T-helper 1 cell (primary cell): ENCODE measurements at places on chromosomes 3 and 15.
A peak's percentile ranks its signal among the peaks of the same experiment; 100 is the strongest.

DNA sequence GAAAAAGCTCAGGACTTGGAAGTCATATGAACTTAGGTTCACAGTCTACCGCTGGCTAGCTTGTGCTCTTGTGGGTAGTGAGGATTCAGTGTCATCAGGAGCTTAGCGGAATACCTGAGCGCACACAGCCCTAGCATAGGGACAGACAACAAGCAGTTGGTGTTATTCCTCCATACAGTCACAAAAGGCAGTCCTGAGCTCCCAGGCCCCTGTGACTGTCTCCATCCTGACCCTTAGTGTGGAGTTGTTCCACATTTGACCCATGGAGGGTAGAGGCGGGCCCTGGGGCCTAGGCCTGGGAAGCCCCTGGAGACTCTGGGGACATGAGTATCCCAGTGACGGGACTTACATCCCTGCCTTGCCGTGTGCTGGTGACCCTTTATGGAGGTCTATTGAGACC, 131.5 kb upstream of the PLXNA1 start:
- no peak for DNase-seq

- DNase-seq, result no peak
These were observed 61.8 kb downstream of the SLC9A9 start for GRCh38 chr3:143786219-143787191.

DNA sequence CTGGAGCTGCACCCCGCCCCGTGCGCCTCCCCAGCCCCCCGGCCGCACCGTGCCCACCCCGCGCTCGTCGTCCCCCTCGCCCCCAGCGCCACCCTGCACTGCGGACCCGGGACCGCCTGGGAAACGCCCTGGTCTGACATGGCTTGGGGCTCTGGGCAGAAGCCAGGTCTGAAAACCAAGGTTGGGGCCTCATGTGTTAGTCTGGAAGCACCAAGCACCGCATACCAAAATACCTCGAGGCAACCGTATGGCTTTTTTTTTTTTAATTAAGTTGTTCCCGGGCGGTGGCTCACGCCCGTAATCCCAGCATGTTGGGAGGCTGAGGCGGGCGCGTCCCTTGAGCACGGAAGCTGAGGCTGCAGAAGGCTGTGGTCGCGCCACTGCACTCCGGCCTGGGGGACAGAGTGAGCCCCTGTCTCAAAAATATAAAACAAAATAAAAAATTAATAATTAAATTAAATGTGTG, 91.5 kb upstream of the CHD2 start:
- DNase-seq, result no peak

DNA sequence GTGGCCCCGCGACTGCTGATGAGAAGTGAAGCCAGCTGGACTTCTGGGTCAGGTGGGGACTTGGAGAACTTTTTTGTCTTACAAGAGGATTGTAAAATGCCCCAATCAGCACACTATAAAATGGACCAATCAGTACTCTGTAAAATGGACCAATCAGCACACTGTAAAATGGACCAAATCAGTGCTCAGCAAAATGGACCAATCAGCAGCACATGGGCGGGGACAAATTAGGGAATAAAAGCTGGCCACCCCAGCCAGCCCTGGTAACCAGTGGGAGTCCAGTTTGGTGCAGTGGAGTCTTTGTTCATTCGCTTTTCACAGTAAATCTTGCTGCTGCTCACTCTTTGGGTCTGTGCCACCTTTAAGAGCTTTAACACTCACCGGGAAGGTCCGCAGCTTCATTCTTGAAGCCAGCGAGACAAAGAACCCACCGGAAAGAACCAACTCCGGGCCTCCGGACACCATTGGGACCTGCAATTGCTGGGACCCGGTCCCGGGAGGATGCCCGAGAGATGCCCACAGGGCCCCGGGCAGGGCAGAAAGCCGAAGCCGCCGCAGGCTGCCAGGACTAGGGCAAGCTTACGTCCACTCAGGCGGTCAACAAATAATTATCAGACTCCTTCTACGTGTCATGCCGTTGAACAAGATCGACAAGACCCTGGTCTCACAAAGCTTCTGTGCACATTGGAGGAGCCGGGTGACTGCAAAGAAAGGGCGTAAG, 8.3 kb upstream of the NR2E3 start:
- no peak for DNase-seq

DNA sequence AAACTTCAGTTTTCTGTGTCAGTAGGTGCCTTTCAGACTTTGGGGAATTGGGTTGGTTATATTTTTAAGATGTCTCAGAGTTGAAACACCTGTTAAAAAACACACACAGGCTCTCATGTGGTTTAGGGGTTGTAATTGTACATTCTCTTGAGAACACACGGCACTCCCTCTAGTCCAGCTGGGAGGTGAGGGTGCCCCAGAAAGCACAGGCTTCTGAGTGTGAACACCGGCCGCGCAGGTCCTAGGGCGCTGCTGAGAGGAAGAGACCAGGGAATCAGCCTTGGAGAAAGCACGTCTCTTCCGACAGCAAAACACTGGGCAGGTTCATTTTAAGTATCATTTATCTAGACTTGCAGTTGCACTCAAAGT, 68.0 kb upstream of the RPL35A start:
- no peak for DNase-seq

DNA sequence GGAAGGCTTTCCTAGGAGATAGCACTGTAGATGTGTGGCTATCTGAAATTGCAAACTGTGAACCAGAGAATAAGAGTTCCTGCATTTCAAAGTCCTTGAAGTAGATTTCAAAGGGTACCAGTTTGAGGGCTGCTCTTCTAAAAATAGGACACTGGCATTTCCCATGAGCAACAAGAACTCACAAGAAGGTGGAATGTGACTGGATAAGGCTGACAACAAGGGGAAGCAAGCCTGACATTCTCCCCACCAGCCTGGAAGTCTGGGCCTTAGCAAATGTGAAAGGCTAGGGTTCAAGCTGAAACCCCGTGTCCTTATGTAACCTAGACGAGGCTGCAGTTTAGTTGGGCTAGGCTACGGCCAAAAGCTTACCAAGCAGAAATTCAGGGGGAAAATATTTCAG, 18.7 kb upstream of the TJP1 start:
- DNase-seq, result no peak

- DNase-seq, result no peak
These were observed 749.8 kb downstream of the NAALADL2 start for GRCh38 chr3:175608911-175609310.

- no peak for DNase-seq
These were observed 110.9 kb downstream of the VGLL3 start for GRCh38 chr3:86880066-86880465.

DNA sequence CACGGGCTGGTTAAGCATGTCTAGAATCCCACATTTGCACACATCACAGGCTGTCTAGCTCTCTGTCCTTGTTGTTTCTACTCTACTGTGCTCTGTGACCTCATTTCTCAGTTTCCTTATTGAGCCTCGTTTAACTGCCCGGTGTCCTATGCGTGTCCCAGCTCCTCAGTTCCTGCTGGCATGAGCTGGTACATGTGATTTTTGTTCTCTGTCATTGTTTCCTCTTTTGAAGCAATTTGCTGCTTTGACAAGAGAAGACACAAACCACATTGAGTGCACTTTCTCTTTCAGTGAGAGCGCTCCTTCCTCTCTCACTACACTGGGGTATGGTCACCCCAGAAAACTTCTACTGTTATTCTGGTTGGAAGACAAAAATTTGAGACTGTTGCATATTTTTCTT, 563.5 kb downstream of the PDCD6IP start:
- no peak for DNase-seq

GRCh38 chr3:55235416-55235815, 251.7 kb downstream of the WNT5A start:
- no peak for DNase-seq

- no peak for DNase-seq
These were observed 110.8 kb downstream of the NR2E3 start for GRCh38 chr15:71921191-71921590.

DNA sequence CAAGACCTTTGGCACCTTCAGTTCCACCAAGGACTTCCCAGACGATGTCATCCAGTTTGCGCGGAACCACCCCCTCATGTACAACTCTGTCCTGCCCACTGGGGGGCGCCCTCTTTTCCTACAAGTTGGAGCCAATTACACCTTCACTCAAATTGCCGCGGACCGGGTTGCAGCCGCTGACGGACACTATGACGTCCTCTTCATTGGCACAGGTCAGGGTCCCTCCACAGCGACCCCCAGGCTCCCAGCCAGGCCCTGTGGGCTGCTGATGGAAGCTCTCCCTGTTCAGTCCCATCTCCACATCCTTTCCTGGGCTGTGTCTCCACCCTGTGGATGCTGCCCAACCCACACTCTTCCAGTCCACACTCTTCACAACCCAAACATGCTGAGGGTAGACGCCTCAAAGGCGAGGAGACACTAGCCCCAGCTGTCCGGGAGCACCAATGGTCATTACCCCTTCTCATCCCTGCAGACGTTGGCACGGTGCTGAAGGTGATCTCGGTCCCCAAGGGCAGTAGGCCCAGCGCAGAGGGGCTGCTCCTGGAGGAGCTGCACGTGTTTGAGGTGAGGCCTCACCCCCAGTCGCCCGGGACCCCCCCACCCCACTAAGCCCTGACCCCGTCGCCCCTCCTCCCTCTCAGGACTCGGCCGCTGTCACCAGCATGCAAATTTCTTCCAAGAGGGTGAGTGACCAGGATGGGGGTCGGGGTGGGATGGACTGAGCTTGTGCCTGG, 4.3 kb upstream of the LSMEM2 start:
- peak; percentile 63 for DNase-seq

- DNase-seq, result no peak
These were observed 1.3 kb upstream of the LRRC58 start for GRCh38 chr3:120350401-120350941.

DNA sequence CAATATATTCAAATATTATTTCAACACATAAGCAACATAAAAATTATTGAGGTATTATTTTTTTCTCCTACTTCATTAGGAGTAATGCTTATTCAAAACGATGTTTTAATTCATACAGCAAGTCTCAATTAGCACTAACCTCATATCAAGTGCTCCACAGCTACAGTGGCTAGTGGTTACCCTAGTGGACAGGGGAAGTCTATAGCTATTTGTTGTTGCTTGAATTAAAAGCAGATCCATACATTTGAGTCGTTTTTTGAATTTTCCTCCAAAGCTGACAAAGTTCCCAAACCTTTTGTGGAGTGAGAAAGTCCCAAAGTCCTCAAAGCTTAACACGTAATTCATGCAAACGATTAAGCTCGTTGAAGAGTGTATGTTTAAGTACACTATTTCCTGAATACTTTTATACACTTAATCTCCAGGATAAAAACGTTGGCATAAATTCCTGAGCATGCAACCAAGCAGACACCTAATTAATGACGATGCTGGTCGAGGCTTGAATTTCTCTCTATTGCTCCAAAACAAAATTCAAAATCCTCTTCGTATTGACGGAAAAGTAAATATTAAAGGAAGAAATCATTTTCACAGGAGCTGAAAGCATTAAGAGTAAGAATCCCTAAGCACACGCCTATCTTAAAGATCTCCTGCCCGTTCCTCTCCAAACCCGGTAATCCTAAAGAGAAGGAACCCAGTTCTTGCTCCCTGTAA, 985 bp downstream of the VPS13C start:
- no peak for DNase-seq

DNA sequence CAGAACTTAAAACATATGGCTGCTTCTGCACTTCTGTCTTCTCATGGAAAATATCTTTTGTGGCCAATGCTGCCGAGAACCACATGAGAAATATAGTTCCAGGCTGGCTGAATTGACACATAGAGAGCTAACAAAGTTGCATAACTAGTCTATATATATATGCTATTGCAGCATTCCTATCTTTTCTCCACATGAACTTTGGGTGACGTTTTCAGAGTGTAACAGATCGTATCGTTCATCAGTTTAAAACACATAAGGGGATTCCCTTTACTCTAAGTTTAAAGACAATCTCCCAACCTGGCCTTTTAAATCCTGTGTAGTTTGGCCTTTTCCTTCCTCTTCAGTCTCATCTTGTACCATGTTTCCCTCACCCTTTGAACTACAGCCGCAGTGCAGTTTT, 394.2 kb upstream of the CBLB start:
- DNase-seq, result no peak

GRCh38 chr15:92947071-92947730, 47.1 kb downstream of the CHD2 start:
- no peak for DNase-seq

DNA sequence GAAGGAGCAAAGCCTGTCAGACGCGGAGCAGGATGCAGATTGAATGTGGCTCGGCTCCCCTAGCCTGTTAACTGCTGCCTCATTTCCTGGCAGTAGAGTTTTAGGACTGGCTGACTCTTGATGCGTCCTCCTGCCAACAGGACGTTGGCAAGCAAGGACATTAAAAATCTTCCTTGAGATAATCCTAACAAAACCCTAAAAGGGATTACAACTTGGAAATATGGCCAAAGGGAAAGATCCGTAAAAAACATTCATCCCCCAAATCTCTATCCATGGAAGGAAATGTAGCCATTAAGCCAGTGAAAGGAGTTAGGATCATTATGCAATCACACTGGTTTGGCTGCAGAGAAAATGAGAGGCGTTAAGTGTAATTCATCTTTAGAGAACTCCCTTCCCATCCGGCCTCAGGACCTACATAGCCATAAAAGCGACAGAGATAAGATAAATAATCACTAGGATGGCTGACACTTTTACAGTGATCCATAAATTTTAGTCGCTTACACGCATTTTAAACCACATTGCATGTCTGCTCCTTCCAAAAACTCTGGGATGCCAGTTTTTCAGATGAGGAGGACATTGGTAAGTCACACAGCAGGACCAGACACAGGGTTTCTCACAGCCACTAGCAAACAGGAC, 44.5 kb upstream of the C3orf80 start:
- DNase-seq, result no peak

GRCh38 chr15:49895347-49896223, 223.4 kb downstream of the ATP8B4 start:
- DNase-seq, result no peak

DNA sequence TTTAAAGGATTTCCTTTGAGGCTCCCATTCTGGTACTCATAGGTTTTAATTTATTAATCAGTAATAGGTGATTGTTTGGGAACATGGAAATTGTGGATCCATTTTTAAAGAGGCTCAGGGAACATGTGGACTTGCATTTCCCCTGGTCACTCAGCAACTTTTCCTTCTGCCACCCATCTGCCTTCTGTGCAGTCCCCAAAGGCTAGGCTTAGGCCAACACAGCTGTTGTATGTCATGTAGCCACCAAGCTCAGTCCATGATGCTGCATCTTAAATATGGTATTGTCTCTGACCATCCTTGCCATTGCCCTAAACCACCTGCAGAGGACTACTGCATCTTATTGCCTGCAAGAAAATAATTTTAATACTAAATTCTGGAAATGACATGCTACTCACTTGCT, 416.7 kb upstream of the SEMA6D start:
- no peak for DNase-seq

DNA sequence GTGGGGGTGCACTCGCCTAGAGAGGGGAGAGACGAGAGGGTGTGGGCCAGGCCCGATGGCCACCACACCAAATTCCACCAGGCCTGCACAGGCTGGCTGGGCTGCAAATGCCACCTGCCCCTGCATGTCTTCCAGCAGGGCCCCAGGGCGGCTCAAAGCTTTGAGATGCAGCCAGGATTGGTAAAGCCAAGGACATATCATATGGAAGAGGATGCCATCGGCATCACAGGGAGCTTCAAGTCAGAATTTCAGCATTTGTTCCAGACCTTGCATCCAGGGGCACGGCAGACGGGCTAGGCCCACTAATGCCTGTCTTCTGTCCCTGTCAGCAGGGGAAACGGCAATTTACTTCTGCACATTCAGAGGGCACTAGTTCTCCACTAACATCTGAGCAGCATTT, 97.8 kb downstream of the NUP210 start:
- DNase-seq, result no peak
